ENCODE measurements at places on chromosomes 5 and 9.

- no peak for DNase-seq
Observed at GRCh38 chr9:95379630-95380029, 62.1 kb upstream of the FANCC start.

- DNase-seq, result no peak
Observed at GRCh38 chr5:122384739-122385235, 72.8 kb downstream of the SNCAIP start.

DNA sequence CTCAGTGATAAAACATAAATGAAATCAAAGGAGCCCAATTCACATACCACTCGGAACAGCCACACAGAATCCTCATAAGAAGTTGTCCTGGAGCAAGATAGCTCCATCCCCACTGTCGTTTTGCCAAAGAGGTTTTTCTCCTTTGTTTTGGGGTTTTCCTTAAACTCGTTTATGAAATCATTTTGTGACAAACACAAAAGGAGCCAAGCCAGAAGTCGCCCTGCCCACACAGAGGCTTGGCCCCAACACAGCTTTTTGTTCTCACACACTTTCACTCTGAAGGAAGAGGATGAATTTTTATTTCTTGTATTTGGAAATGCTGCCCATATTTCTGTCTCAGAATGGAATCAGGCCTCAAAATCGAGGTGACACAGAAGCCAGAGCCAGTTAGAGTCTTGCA is 113.4 kb downstream of the HSD17B3 start:
- no peak for DNase-seq

GRCh38 chr5:40171971-40172370 is 507.7 kb upstream of the PTGER4 start:
- no peak for DNase-seq

DNA sequence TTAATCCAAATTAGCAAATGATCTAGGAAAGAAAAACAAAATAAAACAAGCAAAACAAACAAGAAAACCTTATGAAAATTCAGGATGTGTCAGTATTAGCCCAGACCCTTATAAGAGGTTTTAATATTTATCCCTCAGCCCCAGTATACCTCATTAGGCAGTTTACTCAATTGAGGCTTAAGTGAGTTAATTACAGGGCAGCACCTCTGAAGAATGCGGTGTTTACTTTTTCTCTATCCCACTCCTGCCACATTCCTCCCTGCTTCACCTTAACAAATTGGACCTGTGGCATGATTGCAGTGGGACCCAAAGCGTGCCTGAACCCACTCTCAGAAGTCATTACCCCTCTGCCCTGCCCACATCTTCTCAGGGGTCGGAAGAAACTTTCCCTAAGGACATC is 67.1 kb downstream of the SIL1 start:
- DNase-seq, result no peak

DNA sequence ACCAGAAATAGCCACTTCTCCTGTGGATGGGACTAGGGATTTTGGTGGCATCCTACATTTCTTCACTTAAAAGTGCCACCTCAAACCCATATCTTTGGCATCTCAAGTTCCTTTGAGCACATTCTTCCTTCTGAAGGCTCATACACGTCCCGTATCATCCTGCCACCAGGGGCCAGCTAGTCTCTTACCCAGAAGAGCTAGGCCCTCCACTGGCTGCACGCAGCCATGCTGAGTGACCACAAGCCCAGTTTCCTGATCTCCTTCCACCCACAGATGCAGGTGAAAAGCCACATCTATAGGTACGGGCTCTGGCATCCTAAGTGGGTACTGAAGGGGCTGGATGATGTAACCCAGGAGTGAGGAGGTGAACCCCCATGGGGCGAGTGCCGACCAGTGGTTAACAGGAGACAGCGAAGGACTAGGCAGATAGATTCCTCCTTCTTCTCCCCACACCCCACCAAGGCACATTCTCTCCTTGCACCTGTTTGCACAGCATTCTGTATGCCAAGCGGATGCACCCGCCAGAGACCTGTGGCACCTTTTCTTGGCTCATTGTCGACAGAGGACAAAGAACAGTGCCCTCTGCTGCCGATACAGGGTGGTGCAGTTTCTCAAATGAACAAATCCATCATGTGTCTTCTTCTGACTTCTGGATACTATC is 14.4 kb upstream of the SCGB3A1 start:
- DNase-seq, result peak; percentile 36

DNA sequence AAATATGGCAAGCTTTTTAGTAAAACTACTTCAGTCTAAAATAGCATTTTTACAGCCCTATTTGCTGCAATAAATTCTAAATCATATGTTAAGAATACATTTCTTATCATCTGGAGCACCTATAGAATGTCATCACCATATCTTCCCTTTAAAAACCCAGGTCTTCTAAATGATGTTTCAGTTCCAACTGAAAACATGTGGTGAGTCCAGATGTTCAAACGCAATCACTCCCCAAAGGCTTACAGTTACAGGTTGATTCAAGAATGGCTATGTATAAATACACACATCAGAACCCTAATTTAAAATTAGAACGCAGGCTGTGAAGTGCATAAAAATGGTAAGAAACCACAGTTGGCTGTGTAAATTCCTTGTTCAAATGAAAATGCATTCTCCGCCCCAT is 796.3 kb downstream of the MAT2B start:
- no peak for DNase-seq

GRCh38 chr5:115541611-115542010 is 3.0 kb downstream of the FEM1C start:
- DNase-seq, result no peak

DNA sequence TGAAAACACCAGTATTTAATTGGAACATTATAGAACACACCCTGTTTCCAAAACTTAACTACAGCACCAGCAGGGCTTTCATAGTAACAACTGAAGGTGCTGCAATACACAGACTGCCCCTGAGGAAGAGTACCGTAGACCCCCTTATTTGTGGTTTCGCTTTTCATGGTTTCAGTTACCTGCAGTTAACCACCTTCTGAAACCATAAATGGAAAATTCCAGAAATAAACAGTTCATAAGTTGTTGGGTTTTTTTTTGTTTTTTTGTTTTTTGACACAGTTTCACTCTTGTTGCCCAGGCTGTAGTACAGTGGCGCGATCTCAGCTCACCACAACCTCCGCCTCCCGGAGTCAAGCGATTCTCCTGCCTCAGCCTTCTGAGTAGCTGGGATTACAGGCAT is 9.5 kb upstream of the GLDC start:
- no peak for DNase-seq

DNA sequence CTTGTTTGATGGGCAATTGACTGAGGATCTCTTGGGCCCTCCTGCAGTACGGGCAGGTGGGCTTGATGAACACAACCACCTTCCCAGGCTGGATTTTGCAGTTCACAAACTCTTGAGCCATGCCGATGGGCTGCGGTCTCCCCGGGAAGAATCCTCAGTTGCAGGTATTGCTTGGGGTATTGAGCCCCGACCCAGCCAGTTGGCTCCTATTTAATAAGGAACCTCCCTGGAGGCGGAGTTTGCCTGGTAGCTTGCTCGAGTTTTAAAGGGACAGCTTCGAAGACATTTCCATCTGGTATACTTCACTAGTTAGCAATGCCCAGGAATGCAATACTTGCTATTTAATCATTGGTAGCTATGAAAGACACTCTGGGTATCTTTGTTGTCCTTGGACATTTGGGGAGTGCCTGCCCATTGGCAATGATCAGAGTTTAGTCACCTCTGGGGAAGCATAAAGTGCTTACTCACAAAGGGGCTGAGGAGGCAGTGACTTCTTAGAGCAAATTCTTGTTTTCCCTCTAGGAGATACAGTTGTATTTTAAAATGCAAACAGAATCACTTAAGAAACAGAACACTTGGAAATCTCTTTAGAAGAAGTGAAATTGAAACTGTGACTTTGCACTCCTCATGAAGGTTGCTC is at the start of gene GLRX:
Gene GLRX, minus strand, starts transcription at position 185 of the 640 bp plus-strand sequence. Its CDS starts 64 bp downstream, at position 121.
- no peak for DNase-seq

DNA sequence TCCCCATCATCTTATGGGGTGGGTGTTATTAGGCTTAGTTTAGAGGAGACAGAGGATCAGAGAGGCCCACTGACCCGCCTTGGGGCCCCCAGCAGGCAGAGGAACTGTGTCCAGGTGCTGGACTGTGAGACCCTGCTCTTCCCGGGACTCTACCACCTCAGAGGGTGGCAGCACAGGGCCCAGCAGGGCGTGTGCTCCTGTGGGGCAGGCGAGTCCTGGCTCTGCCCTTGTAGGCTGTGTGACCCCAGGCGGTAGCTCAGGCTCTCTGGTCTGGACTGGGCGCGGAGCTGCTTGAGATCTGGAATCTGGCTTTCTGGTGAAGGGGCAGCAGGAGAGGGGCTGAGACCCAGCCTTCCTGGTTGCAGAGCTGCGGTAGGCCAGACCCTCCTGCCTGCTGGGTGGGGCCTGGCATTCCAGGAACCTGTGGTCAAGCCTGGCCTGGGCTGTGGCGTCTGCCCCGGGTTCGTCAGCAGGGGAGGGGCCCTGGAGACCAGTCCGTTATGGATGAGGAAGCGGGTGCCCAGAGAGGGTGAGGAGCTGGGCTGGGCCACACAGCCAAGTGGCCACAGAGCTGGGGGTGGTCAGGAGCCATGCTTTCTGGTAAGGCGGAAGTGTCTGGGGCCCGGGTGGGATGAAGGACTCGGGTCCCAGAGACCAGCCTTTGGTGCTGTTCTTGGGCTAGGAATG is 46.5 kb downstream of the RXRA start:
- DNase-seq, result no peak

DNA sequence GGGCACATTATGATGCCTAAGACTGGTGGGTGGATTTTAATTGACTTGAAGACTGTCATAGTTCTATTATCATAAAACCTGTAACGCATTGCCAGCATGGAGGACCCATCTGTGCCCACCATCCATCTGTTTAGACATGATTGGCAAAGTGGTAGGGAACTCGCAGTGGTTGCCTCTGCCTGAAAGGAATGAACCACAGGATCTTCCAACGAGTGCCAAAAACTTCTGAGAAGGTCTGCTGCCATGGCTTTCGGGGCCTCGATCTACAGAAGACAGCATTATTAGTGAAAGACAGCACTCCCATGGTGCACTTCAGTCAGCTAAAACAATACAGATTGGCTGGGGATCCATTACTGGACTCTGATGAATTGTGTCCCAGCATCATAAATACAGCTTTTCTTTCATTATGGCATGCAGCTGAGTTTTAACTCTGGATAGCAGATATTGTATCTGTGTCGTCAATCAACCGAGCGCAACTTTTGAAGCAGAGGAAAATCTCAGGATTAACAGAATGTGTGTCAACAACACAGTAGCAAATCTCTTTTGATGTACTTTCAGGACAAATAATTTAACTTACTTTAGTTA is 74.3 kb downstream of the ZDHHC21 start:
- DNase-seq, result no peak

GRCh38 chr5:67181648-67182221 is 14.9 kb downstream of the CD180 start:
- DNase-seq, result no peak
